ENCODE measurements at places on chromosomes 4 and X.

GRCh38 chr4:179040259-179040658 is 1598.0 kb upstream of the AGA start:
- DNase-seq, result no peak

- DNase-seq, result no peak
Observed at GRCh38 chr4:134471569-134471968, 270.0 kb upstream of the PABPC4L start.

- DNase-seq, result no peak
Observed at GRCh38 chr4:86837691-86838503, 11.3 kb downstream of the SLC10A6 start.

- DNase-seq, result peak; percentile 33
Observed at GRCh38 chr4:69831646-69832325, 28.2 kb downstream of the SULT1E1 start.

DNA sequence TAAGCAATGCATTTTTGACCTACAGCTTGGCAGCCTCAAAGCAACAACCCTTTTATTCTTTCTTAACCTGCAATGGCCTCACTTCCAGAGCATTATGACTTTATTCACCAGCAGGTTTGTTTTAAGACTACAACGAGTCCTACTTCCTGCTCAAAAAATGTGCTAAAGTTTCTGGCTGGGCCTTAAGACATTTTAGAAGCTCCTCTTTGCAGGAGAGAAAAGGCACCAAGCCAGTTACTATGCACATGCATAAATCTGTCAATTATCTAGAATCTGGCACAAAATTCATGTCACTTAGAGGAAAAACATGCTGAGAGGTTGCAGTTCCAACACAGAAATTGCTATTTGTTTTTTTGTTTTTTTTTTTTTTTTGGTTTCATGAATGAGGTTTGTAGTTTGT is 223.0 kb upstream of the EPHA5 start:
- no peak for DNase-seq

GRCh38 chrX:28550331-28550872 is 36.8 kb upstream of the IL1RAPL1 start:
- no peak for DNase-seq

GRCh38 chr4:139884438-139884837 is 218.8 kb downstream of the MGST2 start:
- DNase-seq, result no peak

DNA sequence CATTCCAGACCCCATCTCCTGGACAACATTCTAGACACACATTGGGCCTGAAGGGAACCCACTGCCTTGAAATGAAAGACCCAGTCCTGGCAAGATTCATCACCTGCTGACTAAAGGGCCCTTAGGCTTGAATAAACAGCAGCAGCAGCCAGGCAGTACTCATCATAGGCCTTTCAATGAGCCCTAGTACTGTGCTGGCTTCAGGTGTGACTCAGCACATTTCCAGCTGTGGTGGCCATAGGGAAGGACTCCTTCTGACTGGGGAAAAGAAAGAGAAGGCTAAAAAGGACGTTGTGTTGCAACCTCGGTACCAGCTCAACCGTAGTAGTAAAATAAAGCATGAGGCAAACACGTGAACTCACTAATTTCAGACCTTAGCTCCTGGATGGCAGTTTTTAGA is 344.0 kb downstream of the ACTRT1 start:
- no peak for DNase-seq

GRCh38 chrX:17174671-17175070 is 200.3 kb upstream of the NHS start:
- no peak for DNase-seq

GRCh38 chr4:38489011-38489861 is 174.8 kb upstream of the KLF3 start:
- no peak for DNase-seq

DNA sequence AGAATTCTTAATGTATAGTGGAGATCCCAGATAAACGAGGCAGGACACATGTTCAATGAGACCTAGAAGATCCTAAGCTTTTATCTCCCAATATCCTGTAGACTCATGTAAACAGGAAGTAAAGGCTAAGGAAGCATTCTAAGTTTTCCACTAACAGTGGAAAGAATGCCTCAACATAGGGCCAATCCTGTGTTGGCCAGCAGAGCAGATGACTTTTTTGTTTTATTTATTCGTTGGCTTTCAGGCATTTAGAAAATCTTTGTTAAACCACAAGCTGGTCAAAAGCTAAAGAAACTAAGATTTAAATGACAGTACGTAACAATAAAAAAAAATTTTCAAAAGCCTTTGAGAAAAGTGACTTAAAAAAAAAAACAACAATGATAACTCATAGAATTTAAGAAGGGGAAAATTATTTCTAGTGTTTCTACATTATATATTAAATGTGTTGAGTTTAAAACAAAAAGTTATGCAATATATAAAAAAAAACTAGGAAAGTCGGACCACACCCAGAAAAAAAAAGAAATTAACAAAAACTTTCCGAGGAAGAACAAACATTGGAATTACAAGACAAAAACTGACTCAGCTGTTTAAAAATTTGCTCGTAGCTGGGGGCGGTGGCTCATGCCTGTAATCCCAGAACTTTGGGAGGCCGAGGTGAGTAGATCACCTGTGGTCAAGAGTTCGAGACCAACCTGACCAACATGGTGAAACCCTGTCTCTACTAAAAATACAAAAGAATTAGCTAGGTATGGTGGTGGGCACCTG is 759.3 kb downstream of the FSTL5 start:
- no peak for DNase-seq

DNA sequence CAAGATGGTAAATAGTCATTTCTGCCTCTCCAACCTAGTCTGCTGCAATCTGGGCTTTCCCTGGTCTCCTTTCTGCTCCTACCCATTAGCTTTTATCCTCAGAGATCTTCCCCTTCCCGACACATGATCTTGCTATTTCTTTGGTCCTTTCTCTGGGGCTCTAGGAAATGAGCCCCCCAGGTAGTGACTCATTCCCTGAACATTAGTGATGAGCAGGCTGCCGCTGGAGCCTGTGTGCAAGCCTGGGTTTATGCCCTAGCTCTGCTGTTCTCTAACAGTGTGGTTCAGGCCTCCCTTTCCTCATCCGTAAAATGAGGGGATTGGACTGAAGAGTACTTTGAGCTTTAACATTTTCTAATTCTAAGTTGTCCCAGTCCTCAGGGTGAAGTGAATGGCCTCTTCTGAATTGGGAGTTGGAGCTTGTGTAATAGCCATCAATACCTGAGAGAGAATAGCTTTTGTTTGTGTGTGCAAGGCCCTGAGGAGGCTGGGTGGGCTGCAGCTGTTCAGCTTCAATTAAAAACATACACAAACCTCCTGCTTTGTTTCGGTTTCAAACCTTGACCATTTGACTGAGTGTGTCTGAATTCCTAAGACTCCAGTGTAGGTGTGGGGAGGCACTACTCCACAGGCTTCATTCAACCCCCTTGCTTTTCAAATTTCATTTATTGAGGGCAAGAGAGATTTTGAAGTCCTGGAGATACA is 115.6 kb upstream of the SCML1 start:
- no peak for DNase-seq

DNA sequence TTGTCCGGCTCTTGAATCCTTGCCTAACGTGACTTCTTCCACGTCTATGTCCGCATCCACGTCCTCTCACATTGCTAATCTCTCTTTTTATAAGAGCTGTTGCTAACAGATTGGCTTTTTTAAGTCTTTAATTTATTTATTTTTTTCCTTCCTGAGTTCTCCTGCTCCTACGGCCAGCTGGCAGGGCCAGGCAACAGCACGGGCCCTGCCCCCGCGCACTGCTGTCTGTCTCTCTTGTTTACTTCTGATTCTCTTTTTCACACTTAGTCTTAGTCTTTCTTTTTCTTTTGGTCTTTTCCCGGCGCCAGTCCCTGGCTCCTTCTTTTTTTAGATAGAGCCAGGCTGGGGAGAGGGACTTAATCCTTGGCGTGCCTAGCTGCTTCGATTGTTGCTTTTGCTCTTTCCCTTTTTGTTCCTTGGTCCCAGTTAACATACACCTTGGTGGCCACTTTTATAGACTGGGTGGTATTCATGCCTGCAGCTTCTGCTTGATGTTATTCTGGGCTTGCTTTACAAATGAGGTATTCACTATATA is 53.2 kb upstream of the RBMX start:
- DNase-seq, result no peak

GRCh38 chrX:101347859-101348451 is 587 bp downstream of the TIMM8A start:
- no peak for DNase-seq

- DNase-seq, result no peak
Observed at GRCh38 chr4:2284934-2285612, 23.2 kb upstream of the MXD4 start.

Measured in GM18507 (cell line).